Left ventricle myocardium superior (tissue), 1 donor: ENCODE measurements at places on chromosomes 5 and 9. TPM values are rescaled to one million over a fixed set of nuclear protein-coding genes. Genes with fewer than 3 reads are reported as not detected.

MSMP gene
- not detected for total RNA-seq

FOXI1 gene
- not detected for total RNA-seq

CDX1 gene
- not detected for total RNA-seq

MELK gene
- 0.64 TPM for total RNA-seq

SPINK13 gene
- not detected for total RNA-seq

SOX30 gene
- not detected for total RNA-seq

MINAR2 gene
- total RNA-seq = not detected

IER5L gene
- total RNA-seq = 3.5 TPM

IGFBPL1 gene
- total RNA-seq = not detected

KLHL3 gene
- total RNA-seq = 24.5 TPM

KCNT1 gene
- total RNA-seq = 3.1 TPM

PCDHGA1 gene
- 3.0 TPM for total RNA-seq

CCDC192 gene
- not detected for total RNA-seq

PALM2AKAP2 gene
- total RNA-seq = 76.1 TPM

KIAA0825 gene
- total RNA-seq = 2.2 TPM

NKD2 gene
- total RNA-seq = 3.4 TPM

GABRP gene
- total RNA-seq = not detected

HK3 gene
- total RNA-seq = 3.7 TPM

KIF24 gene
- 0.45 TPM for total RNA-seq

PAM gene
- total RNA-seq = 1,055 TPM

IQGAP2 gene
- 7.8 TPM for total RNA-seq

RPL12 gene
- 637 TPM for total RNA-seq

FGF18 gene
- total RNA-seq = 18.5 TPM

IFNA13 gene
- total RNA-seq = not detected

GPR21 gene
- total RNA-seq = 0.72 TPM

SPINK7 gene
- not detected for total RNA-seq

PDLIM7 gene
- total RNA-seq = 35.1 TPM

RGS7BP gene
- total RNA-seq = 6.4 TPM

ACER2 gene
- 3.4 TPM for total RNA-seq

AGXT2 gene
- total RNA-seq = not detected

INSYN2B gene
- total RNA-seq = 0.50 TPM

MZB1 gene
- total RNA-seq = 1.6 TPM

PCDHB6 gene
- 0.32 TPM for total RNA-seq

GRIA1 gene
- total RNA-seq = 0.15 TPM

ANKH gene
- 166 TPM for total RNA-seq

CORO2A gene
- 0.35 TPM for total RNA-seq

HSPB3 gene
- total RNA-seq = 492 TPM

CCL19 gene
- total RNA-seq = 2.1 TPM

SNCAIP gene
- 1.7 TPM for total RNA-seq

SV2C gene
- total RNA-seq = 0.05 TPM

PITX1 gene
- not detected for total RNA-seq

TAF11L6 gene
- not detected for total RNA-seq

CDC20B gene
- not detected for total RNA-seq

COL5A1 gene
- 14.8 TPM for total RNA-seq

NEK6 gene
- 7.7 TPM for total RNA-seq

APBB3 gene
- total RNA-seq = 13.3 TPM
